Left kidney (tissue), 8 donors: ENCODE measurements at places on chromosomes 11 and 22. TPM values are rescaled to one million over a fixed set of nuclear protein-coding genes. Genes with fewer than 3 reads are reported as not detected.
A peak's percentile ranks its signal among the peaks of the same experiment; 100 is the strongest.

TMEM86A gene
- polyA plus RNA-seq: 8.1 TPM

F2 gene
- 0.68 TPM for polyA plus RNA-seq

GRCh38 chr11:10908215-10908951, 50.5 kb upstream of the ZBED5 start:
- DNase-seq: no peak

- no peak for DNase-seq
Observed at GRCh38 chr11:112267188-112267591, 6.5 kb upstream of the PLET1 start.

DNA sequence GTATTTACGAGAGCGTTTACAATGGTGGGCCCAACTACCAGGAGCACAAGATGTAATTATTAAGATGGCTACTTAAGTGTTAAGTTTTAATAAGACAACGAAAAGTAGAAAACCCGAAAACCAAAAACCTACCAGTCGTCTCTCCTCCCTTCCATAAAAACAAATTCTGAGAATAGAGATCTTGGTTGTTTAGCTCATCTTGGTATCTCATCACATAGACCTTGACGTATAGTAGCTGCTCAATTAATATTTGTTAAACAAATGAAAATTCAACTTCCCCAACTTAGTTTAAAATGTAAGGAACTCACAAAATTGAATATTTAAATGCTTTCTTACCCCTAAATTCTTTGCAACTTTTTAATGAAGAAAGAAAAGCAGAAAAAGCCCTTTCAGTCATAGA, 669 bp downstream of the KDM4D start:
- peak; percentile 3 for DNase-seq

OR52I1 gene
- not detected for polyA plus RNA-seq

- no peak for DNase-seq
Observed at GRCh38 chr22:23514322-23515038, 65.6 kb downstream of the IGLL1 start.

HDHD5 gene
- polyA plus RNA-seq: 33.6 TPM

DNA sequence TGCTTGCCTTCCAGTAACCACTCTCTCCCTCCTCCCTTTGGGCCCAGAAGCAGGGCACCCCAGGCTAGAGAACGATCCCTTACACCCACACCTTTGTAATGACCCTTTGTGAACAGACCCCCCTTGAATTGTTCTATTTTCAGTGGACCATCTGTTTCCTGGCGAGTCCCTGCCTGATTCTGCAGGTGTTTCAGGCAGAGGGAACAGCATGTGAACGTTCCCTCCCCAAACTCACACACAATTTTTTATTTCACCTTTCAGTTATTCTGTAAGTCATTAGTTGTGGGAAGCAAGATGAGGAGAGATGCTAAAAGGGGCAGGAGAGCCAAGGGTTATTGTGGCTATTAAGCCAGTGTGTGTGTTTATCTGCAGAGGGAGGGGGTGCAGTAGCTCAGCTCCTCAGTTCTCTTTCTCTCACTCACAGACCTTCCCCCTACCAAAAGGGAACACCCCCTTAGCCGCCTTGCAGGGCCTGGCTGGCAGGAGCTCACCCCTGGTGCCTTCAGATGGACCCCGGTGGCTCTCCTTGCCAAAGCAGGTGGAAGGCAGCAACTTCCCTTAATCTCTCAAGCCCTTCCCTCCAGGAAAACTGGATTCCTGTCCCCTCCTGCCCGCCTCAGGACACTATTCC, 64.8 kb upstream of the SPON1 start:
- DNase-seq: no peak

ABCC8 gene
- polyA plus RNA-seq: 1.2 TPM

DNA sequence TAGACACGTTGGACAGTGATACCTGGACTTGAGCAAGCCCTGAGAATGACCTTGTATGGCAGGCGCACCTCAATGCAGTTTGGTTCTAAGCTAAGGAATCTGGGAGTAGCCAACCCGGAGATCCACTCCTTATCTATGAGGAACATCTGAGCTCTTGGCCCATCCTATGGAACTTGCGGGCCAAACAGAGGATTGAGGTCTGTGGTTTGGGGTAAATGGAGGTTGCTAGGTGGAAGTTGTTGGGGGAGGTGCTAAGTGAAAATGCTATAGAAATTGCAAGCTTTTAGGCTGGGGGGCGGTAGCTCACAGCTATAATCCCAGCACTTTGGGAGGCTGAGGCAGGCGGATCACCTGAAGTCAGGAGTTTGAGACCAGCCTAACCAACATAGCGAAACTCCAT, 8.9 kb downstream of the GDPD5 start:
- DNase-seq: no peak

- DNase-seq: no peak
Observed at GRCh38 chr11:3004481-3004880, 12.4 kb upstream of the NAP1L4 start.

DNA sequence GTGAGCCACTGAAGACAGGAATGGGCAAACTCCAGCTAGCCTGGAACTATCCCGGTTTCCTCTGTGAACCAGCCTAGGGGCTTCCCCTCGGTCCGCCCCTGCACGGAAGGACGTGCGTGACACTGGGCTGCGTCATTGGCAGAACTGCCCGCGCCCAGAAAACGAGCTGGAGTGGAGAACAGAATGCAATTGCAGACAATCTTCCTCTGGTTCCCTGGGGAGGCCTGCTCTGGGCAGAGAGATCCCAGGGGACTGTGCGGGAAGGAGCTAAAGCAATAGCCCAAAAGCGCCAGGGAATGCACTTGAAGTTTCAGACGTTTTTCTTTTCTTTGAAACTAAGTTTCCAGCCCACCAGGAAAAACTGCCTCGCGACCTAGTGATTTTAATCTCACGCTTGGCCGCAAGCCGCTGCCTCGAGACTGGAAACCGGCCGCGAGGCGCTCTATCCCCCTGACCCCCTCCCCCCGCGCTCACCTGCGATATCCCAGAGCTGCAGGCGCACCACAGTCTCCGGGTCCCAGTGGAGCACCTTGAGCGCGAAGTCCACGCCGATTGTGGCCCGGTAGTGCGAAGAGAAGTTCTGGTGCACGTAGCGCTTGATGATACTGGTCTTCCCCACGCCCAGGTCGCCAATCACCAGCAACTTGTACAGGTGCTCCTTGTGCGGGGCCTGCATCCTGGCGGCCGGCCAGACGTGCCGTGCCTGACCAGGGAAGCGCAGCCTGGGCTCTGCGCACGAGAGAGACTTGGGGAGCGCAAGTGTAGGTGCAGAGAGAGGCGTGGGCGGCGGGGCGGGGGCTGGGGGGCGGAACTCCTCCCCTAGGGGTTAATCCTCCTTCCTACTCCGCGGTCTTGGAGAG, at the start of gene RAB38:
Gene RAB38 (minus strand): TSS at position 735 of the 860 bp plus-strand sequence. CDS start 59 bp downstream, at position 676.
- DNase-seq: peak; percentile 55

KCTD14 gene
- polyA plus RNA-seq: 14.1 TPM

GRCh38 chr11:34783816-34784317, 132.3 kb downstream of the APIP start:
- no peak for DNase-seq

GRCh38 chr11:78290293-78291176, 101.8 kb downstream of the USP35 start:
- no peak for DNase-seq

FOLH1 gene
- polyA plus RNA-seq: 21.4 TPM

GRCh38 chr11:121648306-121648705, 195.5 kb upstream of the SORL1-AS1 start:
- DNase-seq: no peak

ACR gene
- polyA plus RNA-seq: 0.38 TPM

DNA sequence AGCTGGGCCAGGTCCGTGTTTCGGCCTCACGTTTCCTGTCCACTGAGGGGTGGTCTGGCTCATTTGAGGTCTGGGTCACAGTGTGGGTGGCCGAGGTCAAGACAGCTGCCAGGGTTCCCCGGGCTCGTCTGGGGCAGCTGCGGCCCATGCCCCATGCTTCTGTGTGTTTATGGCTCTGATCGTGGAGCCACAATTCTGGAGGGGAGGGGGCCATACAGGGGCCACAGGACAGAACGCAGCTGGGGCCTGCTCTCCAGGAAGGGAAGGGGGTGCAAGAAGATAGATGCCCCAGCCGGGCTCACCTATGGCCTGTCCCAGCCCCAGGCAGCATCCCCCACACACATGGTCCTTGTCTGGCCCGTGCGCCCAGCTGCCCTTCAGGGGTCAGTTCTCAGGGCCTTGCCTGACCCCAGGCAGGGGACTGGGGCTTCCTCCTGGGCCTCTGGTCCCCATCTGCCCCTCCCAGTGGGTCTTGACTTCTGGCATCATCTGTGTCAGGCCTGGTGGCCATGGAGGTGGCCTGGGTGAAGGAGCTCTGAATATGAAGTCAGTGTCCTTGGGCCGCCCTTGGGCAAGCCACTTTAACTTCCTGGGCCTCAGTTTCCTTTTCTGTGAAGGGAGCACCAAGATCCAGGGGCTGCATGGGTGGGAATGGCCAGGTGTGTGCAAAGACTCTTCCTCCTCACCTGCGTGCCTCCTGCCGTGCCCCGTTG, 8.4 kb downstream of the TSPAN32 start:
- DNase-seq: no peak

DNA sequence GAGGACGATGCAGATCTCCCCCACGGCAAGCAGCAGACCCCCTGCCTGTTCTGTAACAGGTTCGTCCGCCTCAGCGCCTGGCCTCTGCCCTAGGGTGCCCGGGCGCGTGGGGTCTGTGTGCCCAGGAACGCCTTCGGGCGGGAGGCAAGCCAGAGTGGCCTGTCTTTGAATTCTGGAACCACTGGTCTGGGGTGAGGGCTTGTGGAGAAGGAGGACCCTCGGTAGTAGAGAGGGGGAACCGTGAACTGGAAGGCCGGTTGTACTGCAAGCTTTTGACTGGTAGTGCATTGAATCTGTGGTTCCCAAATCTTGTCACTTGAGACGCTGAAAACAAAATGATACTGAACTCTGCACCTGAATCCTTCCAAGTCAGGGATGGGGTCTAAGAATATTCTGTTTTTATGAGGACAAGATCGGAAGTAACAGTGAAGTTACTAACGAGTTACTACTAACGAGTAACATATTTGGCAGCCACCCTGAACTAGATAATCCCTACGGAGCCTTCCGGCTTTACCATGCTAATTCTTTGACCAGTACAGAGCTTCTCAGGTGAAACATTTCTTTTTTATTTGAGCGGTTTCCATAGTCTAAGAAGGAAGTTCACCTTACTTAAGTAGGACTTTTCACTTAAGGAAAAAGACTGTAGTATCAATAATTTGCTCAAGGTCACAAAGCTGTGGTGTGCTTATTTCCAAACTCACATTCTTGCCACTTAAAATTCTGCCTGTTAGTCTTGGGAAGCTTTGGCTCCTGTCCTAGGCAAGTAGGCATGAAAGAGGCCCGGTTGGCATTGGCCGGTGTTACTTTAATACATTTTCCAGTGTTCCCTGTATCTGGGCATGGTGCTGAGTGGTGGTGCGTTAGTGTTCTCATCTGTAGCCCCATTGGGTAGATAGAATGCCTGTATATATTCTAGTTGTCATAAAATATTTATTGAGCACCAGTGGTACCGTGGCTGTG, 860 bp downstream of the PRMT3 start:
- DNase-seq: no peak

OR52N4 gene
- polyA plus RNA-seq: not detected

DNA sequence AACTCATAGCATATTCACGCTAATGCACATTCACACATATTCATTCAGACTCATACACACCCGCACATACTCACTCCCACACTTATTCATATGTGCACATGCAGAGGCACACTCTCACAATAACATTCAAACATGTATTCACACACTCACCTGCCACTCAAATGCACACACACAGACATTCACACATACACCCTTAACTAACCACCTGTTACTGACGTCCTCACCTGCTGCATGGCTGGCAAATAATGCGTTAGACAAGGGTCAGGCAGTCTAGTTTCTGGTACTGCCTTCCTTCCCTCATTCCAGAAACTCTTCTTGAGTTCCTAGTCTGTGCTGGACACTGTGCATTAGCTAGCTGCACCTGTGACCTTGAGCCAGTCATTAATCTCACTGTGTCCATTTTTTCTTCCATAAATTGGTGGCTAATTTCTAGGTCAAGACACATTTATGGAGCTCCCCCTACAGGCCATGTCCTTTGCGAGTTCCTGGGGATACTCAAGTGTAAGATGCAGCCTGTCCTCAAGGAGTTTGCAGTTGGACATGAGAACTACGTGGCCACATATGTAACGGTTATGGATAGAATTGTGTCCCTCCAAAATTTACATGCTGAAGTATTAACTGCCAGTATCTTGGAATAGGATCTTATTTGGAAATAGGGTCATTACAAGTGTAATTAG, 34.5 kb upstream of the SEZ6L start:
- no peak for DNase-seq
